Upper lobe of right lung (tissue), 1 donor: ENCODE measurements at places on chromosomes 2 and 18.

- no peak for DNase-seq
These were observed 243.1 kb upstream of the TNP1 start for GRCh38 chr2:217102956-217103355.

DNA sequence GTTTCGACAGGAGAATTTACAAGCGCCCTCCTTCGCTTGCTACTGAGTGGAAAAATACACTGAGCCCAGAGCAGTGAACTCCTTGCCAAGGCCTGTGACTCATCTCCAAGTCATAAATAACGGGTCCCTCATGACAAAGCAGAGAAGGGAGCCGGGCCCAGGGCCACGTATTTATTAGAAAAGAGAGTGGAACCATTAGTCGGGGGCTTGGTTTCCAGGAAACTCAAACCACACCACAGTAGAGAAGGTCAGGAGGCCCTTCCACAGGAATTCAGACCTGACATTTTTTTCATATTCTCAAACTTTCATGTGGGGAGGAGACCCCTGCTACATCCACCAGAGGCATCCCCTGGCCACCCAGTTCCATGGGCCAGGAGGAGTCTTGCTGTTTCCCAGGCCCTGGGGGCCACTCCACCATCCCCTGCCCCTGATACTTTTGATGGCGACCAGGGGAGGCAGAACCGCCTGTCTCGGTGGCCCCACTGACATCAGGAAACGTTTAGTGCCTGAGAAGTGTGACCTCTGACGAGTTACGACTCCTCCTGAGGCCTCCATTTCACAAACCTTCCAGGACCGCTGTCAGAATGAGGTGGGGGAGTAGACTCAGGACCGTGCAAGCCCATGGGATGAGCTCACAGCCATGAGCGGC lies 289.7 kb downstream of the DYSF start:
- no peak for DNase-seq

GRCh38 chr18:27956001-27956640 lies 220.8 kb downstream of the CDH2 start:
- no peak for DNase-seq

DNA sequence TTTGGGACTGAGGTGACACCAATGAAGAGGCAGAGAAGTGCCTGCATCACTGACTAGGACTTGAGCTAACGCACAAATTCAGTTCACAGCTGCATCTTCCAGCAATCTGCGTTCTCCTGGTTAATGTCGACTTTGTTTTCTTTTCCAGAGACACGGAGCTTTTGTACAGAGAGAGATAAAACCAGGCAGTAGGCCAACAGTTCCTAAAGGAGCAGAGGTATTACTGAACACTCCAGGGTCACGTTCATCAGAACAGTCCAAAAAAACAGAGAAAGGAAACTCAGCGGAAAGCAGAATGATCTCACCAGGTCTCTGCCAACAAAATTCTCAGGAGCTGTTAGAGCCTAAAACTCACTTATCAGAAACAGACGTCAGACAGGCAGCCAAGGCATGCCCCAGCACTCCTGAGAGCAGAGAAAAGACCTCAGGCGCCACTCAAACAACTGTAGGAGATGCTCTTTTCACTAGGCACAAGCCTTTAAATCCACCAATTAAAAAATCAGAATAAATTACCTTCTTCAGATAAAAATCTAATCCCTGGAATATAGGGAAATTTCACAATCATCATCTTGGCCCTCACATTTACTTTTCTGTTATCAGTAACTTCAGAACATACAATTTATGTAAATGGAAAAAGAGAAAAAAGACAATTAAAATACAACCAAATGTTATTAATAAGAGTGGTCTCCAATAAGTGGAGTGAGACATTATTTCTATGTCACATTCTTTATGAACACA lies 95.9 kb upstream of the SPTBN1 start:
- no peak for DNase-seq

- no peak for DNase-seq
These were observed 1096.1 kb upstream of the NRXN1 start for GRCh38 chr2:52128081-52128480.

DNA sequence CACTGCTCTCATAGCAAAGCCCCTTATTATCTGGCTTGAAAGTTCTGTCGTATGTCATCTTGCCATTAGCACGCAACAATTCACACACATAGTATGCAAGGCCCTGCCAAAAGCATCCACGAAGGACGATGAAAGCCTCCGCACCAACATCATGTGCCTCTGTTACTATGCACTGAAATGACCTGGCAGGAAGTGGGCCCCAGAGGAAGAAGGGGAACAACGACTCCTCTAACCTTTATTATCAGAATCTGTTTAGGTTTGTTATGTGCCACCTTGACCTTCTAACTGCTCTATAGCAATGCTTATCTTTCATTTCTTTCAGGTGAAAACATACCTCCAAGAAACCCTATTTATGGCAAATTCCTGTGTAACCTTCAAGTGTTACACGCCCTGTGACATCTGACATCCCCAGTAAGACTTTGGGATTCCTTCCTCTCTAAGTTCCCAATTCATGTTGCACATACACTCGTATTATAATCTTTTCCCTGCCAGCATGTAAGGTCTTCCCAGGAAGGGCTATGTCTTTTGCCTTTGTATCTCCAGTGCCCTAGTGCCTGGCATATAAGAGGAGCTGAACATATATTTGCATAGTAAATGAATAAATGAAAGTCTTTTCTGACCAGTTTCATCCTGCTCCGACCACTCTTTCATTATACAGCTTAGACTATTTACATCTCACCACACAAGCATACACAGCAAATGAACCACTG lies 7.0 kb upstream of the NDUFV2 start:
- DNase-seq, result no peak

GRCh38 chr2:56448403-56449001 lies 264.7 kb downstream of the CCDC85A start:
- DNase-seq, result no peak

- DNase-seq, result no peak
These were observed 527.4 kb upstream of the REG3G start for GRCh38 chr2:78498125-78498524.

DNA sequence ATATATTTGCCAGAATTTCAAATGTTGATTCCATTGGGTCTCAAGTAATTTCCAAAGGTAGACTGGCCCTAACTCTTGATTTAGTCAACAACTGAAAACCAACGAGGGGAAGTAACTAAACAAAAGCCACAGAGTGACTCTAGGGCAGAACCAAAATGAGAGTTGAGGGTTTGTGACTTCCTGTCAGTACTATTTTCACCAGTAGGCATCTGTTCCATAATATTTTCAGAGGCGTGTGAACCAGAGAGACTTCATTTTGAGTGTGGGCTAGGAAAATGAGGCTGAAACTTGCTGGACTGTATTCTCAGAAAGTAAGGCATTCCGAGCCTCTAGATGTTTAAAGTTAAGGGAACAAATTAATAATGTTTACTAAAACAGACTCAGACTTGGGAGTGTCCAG lies 70.6 kb downstream of the GDF7 start:
- no peak for DNase-seq

DNA sequence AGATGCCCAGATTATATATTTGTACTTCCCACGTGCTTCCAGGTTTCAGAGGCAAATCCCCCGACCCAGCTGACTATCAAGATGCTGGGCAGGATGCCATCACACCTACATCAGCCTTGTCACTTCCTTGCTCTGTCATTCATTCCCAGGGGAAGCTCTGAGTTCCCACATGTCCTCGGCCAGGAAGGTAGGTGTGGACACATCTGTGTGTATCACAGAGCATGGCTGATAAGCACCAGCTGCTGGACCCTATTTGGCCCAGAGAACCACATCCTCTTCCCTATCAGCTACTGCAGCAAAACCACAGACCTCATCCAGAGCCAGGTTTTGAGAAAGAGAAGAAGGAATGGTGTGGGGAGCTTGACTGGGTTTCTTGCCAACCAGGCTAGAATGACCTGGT lies 31.9 kb upstream of the ITGA6 start:
- no peak for DNase-seq

DNA sequence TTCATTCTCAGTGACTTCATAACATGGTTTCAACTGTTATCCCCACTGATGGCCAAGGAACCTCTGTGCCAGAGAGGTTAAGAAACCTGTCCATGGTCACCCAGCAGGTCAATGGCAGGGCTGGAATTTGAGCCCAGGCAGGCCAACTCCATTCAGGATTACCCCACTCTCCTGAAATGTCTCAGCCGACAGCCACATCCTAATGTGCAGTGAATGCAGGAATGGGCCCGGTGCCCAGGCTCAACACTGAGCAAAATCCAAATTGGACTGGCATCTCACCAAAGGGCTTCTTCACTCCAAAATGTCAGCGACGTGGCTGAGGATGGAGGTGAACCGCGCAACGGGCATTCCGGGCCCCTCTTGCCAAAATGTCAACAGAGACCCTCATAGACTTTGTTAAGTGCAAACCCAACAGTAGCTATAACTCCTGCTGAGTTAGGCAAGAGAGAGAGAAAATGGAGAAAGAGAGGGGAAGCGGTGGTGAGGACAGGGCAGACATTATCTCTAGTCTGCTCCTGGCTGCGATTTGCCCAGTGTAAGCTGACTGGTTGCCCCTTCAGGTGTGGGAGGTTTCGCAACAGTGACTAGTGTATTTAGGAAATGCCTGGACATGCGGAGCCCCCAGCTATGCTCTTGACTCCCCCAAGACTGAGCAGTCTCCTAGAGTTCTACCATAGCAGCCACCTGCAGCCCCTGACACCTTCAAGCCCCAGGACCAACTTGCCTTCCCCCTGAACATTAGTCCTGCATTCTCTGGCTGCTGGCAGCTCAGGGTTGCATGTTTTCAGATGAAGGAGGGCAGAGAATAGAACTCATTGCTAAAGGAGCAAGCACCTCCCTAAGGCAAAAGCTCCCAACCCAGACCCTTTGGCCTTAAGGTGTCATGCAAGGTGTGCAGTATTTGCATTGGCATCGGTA lies 167.7 kb downstream of the ANAPC1 start:
- no peak for DNase-seq

- no peak for DNase-seq
These were observed 9.8 kb upstream of the EFR3B start for GRCh38 chr2:25032094-25032493.

- DNase-seq, result no peak
These were observed 698 bp upstream of the TMEM237 start for GRCh38 chr2:201644001-201644400.

DNA sequence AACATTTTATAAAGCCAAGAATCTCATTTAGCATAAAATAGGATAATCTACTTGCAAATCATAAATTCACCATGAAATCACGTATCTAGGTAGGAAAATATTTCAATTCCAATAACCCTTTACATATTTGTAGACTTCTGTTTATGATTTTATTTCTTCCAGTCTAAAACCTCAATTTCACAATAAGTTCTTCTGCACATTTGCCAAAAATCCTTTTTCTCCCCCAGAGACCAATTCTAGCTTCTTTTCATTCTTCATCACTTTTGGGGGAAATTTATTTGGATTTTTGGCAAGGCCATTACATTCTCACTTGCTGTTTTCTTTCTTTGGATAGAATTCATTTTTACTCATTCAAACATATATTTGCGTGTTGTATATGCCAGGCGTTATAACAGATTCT lies 86.8 kb downstream of the SPRED2 start:
- DNase-seq, result no peak

DNA sequence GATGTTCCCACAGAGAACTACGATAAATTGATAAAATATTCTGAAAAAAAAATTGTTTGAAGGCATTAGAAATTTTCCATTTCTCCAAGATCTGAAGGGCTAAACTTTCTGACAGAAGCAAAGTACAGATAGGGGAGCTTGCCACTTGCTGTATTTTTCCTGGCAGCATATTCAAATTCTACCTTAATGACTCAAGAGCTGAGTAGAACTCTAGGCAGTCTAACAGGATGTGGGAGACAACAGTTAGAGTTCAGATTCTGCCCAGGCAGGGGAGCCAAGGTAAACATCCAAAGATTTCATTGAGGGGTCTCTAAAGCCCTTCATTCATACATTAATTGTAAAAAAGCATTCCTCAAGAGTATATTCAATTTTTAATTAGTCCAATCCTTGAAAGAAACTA lies 46.0 kb upstream of the RIT2 start:
- no peak for DNase-seq

GRCh38 chr18:75036917-75037688 lies 171.8 kb downstream of the PTGR3 start:
- no peak for DNase-seq

GRCh38 chr2:82395531-82395930 lies 2063.5 kb downstream of the SUCLG1 start:
- no peak for DNase-seq

- no peak for DNase-seq
These were observed 58.1 kb upstream of the RNU4ATAC start for GRCh38 chr2:121472470-121472993.

DNA sequence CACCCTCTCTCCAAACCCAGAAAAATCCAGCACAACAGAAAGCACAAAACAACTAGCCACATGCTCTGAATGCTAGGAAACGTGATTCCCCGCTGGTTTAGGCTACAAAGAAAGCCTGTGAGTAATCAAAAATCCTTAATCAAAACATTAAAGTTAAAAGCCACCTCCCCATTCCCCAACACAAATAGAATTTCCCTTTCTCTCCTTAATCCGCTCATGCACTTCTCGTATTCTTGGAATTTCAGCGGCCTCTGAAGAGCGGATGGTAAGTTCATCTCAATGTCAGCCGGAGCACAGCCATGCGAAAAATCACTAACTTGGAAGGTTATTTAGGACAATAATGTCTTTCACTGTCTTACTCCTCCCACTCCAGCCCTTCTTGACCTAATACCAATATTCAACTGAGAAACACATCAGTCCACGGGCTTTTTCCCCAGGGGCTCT lies 126.7 kb downstream of the OSBPL1A start:
- DNase-seq, result no peak

GRCh38 chr2:56590611-56591010 lies 406.8 kb downstream of the CCDC85A start:
- DNase-seq, result no peak

DNA sequence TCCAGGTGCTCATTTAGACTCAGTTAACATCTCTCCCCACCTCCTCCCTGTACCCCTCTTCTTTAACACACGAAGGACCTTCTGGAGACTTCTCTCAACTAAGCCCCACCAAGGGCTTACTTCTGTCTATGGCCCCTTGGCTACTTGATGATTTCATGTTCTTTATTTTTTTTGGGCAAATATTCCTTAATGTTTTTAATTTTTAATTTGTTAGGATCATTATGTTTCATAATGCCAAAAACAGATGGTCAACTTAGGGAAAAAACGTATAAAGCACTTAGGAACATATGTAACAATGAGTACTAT lies 25.9 kb downstream of the IL37 start:
- no peak for DNase-seq

GRCh38 chr2:199962203-199962602 lies 6.8 kb downstream of the MAIP1 start:
- no peak for DNase-seq
